ENCODE measurements at places on chromosomes 3 and 15.

DNA sequence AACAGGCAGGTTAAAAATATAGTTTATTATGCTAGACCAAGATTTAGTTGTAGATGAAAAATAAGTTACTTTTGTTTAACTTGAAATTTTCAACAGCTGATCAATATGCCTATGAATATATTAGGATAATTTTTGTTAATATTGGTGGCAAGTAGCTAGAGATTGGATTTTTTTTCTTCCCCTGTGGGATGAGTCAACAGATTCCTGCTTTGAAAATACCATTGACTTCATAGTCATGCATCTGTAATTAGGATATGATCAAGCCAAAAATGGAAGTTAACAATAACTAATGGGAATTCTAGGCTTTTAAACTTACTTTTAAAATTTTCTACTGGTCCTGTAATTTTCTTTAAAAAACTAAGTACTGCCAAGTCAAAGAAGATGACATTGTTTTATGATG lies 211.7 kb downstream of the ZIC1 start:
- DNase-seq: no peak

DNA sequence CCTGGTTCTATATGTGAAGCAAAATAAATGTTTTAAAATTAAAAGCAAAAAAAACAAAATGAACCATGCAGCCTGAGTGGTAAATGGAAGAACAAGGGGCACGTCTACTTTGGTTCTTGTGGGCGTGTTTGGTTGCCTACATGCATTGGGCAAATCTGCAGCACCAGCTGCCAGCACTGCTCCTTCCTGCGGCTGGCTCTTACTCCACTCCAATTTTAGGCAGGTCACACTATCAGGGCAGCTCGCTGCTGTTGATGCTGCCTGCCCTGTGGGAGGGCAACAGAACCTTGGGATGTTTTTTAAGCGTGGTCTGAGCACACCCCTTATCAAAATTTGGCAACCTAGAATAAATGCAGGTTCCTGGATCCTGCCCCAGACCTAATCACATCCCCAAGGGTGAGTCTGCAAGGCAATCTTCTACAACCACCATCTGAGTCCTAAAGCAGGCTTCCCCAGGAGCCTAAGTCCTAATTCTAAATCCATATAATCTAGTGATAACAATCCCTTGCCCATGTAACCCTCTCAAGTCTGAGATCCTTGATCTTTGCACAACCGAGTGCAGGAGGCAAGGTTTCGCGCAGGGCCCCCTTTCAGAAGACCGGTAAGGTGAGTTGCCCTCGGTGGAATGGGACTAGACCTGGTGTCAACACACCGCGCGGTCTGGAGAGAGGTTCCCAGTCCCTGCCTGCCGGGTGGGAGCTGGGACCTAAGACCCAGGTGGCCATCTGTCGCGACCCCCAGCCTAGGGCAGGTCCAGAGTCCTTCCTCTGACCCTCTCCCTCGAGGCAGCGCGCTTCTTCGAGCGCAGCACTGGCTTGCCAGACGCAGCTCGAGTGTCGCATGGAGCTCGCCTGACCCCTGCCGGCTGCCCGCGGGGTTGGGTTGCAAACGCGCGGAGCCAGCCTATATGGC lies 15.9 kb downstream of the IVD start:
- DNase-seq: no peak

DNA sequence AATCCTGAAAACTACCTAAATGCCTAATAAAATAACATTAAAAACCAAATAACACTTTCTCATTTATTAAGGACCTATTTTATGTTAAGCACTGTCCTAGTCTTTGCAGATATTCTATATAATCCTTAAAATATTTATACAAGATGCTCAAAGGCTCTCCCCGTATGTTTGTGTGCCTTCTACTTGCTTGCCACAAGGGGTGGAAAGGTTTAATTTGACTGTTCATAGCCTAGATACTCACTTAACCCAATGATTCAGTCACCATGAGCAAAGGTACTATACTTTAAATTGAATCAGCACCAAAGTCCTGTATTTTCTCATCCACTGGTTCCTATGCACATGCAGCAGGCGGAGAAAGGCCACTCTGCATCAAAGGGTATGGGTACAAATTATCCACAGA lies 32.0 kb downstream of the LSAMP start:
- DNase-seq: no peak

DNA sequence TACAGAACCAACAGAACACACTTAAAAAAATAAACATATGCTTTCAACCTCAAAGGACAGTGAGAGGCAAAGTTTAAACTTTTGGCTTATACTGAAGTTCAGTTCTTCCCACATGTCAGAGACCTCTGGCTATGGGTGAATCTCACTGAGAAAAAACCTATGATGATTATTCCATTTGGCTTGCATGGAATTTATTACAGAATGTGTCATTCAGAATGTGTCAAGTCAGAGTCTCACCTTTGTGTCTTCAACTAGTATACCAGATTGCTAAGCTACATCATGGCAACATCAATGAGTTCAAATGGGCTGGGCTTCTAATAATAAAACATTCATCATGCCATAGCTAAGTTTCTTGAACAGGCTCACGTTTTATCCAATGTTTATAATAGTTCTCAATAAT lies 987.0 kb downstream of the NTRK3 start:
- DNase-seq: no peak

GRCh38 chr15:74833376-74834107 lies 7.1 kb downstream of the CPLX3 start:
- no peak for DNase-seq

DNA sequence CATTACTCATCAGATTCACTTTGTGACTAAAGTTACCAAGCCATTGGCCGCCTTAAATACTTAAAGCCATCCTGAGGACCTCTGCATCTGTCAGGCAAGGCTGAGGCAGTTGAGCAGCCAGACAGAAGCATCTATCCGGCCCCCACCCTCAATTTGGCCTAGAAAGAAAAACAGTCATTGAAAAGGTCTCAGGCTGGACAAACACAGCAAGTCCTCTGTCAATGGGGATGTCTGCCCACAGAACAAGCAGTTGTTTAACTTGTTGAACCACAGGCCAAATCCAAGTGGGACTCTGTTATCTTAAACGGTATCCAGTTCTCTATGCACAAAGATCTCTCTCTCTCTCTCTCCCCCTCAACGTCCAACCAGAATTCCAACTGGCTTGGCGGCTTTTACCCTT lies 2.8 kb downstream of the ZIC4 start:
- no peak for DNase-seq

GRCh38 chr3:109643590-109643989 lies 306.2 kb upstream of the DPPA4 start:
- DNase-seq: no peak

- DNase-seq: no peak
Measured at GRCh38 chr3:18428036-18428435, 2.9 kb upstream of the SATB1 start.

- no peak for DNase-seq
Measured at GRCh38 chr3:188151438-188151837, 2.5 kb upstream of the LPP start.

GRCh38 chr15:65952391-65953053 lies 83.2 kb downstream of the RAB11A start:
- DNase-seq: no peak

DNA sequence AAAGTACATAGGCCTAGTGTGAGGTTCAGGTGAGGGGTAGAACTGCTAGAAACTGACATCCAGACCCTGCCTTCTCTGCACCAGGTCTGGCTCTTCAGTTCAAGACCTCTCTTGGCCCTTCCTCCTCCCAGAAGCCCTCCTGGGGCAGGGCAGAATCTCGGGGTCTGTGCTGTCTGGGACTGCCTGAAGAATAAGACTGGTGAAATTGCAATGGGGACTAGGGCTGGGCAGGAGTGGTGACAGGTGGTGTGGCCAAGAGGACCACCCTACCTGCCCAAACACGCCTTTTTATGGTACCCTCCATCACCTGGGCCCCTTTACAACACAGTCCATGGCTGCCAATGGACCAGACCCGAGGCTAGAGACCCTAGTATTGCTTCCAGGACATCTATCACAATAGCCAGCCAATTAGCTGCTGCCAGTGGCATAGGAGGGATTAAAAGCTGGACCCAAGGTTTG lies 1.5 kb upstream of the NCKIPSD start:
- no peak for DNase-seq

- DNase-seq: no peak
Measured at GRCh38 chr3:51802106-51802703, 23.2 kb upstream of the IQCF6 start.

DNA sequence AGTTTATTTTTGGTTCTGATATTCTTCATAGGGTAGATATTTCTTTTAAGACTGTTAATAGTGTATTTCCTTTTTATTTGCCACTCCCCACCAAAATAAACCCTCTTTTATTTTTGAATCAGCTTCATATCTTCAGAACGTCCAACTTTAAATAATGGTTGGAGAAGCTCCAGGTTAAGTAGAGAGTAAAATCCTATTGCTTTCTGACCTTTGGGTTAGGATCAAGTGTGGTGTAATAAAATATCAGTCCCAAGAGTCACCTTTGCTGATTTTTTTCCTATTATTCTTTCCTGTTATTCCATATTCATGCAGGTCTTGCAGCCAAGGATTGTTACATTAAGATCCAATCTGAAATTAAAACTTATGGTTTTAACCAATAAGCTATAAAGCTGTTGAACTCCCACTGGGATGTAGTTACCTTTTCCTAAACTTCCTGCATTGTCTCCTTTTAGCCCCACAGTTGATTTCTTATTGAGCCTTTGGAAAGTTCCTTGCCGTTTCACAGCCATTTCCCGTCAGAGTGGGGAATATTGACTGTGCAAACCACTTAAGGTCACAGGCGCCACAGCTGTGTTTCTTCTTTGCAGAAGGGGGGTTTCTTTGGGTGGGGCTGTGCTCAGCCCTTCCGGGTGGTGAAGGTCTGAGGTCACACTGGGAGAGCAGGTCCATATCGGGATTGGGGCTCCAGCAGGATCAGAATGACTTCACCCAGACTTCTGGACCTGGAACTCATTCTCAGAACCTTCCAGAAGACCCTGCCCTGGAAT lies 287.3 kb upstream of the CTDSPL start:
- DNase-seq: no peak

- DNase-seq: no peak
Measured at GRCh38 chr15:101534376-101534970, 45.0 kb upstream of the PCSK6 start.

- DNase-seq: no peak
Measured at GRCh38 chr3:146166826-146167225, 5.8 kb upstream of the PLOD2 start.

GRCh38 chr3:14523792-14524191 lies 16.4 kb downstream of the GRIP2 start:
- DNase-seq: no peak

GRCh38 chr15:73751899-73752805 lies 999 bp downstream of the INSYN1 start:
- no peak for DNase-seq

GRCh38 chr3:144816323-144816722 lies 844.7 kb downstream of the DIPK2A start:
- DNase-seq: no peak

DNA sequence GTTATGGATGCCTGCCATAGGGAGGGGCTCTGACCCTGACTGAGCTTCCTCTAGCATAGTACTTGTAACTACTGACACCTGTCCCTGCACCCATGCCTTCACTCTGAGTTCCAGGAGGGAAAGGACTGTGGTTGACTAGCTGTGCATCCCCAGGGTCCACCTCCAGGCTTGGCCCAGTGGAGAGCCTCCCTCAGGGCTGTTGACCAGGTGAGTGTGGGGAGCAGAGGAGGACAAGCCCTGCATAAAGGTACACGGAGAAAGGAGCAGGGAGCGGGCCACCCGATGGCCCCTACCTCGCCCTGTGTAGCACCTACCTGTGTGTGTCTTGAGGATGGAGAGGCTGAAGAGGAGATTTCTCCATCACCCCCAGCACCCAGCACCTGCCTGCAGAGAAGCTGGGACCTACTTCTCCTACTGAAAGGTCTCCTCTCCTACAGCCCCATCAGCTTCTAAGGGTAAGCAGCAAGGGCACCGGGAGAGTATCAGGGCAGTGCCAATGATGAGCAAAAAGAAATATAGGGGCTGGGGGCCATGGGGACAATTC lies 6.7 kb upstream of the LTF start:
- DNase-seq: no peak

DNA sequence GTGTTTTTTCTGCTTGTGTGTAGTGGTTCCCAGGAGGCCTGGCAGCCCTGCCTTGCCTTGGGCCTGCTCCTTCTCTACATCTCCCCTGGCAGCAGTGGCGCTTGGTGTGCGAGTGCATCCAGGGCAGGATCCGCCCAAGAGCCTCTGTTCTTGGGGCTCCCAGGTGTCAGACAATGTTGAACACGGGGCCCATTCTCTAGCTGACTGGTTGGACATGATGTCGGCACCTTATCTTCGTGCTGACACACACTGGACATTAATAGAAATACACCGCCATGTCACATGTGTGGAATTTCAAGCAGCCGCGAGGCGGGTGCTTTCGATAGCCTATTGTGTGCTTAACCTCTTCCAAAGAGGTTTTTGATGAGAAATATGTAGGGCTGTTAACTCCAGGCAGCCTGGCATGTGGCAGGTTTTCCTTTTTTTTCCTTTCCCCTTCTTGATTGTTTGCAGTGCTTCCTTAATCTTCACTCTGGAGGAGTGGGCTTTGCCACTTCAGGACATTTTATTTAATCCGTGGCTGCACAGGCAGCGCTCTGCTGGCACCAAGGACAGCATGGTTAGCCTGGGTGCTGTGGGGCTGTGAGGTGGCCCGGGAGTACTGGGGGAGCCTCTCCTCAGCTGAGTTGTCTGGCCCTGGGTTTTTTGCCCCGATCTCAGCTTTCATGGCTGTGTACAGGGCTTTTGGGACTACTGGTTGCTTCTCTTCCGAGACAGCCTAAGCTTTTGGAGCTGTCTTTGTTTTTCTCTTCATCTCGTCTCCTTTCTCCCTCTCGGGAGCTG lies 42.5 kb downstream of the CHCHD6 start:
- DNase-seq: no peak

GRCh38 chr3:42130329-42131070 lies 39.3 kb downstream of the TRAK1 start:
- no peak for DNase-seq

DNA sequence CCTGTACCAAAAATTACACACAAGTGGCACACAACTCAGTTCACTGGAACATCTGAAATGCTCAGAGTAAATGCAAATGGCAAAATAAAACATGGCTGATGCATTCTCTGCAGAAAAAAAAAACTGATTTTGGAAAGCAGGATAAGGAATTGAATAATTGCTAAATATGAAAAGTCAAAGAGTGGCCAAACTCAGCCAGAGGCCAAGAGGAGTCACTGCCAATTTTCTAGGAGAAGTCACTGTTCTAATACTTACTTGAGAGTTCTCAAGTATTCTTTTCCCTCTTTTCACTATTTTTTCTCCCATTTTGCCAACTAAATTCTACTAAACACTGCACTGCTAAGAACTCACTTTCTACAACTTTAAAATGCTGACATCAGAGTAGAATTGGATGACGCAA lies 1018.6 kb downstream of the TUSC7 start:
- DNase-seq: no peak

DNA sequence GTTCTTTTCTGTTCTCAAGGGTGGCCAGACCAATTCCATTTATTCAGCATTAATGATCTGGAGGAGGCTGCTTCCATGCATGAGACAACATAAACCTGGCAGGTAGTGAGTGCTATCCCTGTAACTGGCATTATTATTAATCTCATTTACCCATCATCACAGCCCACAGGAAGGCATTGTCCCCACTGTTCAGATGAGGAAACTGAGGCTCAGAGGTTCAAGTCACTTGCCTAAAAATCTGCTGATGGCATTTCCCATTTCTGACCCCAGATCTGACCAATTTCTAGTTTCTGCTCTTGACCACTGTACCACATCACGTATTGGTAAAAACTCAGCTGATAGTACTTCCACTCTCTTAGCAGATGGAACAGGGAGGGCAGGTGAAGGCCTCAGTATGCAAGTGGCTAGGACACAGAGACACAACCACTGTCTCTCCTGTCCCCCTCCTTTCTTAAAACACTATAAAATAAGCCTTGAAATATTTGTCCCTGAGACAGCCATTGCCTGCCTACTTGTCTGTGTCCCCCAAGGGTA lies 36.1 kb downstream of the TRANK1 start:
- DNase-seq: no peak

All from frontal cortex (tissue), 4 donors.